ENCODE measurements at places on chromosomes 3 and 15.

DNA sequence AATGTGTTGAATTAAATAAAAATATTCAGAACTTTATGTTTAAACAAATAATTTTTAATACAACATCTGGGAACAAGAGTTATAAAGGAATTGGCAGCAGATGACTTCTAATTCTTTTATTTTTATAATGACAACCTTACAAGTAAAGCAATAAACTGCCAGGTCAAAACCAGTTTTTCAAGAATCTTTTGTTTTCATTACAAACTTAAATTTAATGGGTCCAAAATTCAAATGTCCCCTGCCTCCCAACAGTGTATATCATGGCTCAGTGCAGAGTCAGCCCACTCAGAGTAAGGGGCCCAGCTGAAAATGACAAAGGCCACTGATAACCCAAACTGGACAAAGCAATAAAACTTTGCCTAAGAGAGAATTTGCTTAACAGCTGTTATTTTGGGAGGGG is 81.5 kb downstream of the STRIT1 start:
- DNase-seq = no peak

- no peak for DNase-seq
Observed at GRCh38 chr15:64800476-64800875, 25.0 kb downstream of the PIF1 start.

DNA sequence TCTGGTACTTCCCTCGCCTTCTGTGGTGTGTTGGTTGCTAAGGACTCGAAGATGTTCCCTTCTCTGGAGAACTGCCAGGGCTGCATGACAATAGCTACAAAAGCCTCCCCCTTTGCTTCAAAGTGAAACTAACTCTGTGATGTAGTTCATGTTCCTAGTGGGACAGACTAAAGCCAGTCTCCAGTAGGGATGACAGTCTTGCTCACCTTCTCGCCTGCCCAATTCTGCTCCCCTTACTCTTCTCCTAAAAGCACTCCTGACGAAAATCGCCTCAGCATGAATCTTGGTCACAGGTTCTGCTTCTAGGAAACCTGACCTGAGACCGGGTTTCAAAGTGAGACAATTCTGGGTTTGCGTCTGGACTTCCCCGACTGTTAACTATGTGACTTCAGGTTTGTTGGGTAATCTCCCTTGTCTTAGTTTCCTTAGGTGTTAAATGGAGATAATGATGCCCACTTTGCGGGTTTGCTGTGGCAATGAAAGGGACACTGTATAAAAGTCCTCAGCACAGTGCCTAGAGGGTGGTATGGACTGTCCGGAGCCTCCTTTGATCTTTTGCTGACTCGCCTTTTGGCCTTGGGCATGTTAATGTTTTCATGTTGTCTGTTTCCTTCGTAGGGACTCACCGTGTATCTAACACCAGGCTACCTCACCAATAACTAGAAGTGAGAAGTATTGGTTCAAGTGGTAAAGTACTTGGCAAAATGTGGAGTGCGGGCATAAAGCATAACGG is 24.9 kb upstream of the THRB start:
- no peak for DNase-seq

GRCh38 chr3:23629181-23629894 is 176.4 kb upstream of the UBE2E1 start:
- no peak for DNase-seq

GRCh38 chr15:50353975-50354837 is 792 bp downstream of the GABPB1 start:
- peak; percentile 65 for DNase-seq

DNA sequence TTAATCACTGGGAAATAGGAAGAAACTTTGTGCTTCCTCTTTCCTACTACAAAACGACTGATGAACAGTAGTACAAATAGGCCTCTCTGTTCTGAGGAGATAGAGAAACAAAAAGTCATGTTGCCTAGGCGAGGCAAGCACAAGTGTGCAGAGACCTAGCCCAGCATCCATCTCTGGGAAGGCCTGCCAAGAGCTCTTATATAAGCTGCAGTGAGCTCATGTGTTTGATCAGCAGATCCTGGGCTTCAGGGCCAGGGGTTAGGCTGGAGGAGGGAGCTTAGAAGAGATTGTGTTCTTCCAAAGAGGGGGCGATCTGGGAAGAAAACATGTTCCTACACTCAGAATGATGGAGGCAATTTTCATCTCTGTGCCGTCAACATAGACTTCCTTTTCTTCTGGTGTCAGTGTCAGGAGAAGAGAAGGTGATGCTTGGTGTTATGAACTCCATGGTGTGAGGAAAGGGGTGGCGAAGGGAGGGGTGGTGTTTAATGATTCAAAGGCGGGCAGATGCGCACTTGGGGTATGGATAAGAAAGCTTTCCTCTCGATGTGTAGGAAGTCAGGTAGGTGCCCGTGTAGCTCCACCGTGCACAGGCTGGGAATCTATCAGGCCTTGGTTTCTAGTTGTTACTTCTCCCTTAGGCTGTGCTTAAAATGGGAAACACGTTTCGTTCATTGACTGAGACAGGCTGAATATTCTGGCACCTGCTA is 29.5 kb upstream of the ETV5 start:
- no peak for DNase-seq

GRCh38 chr15:57548835-57549234 is 42.9 kb upstream of the MYZAP start:
- no peak for DNase-seq

DNA sequence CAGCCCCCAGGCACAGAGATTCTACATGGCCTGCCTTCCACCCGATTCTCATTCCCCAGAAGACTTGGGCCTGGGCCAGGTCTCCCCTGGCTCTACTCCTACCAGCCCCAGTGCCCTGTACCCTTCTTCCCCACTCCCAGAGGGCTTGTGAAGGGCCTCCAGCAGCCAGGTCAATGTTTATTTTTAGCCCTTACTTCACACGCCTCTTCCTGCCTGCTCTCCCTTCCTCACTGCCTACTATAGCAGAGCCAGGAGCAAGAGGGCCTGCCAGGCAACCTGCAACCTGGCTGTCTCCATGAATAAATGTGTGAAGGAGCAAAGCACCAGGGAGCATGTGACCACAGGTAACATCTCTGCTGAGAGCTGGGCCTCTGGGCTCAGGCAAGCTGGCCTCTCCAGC is 26.4 kb upstream of the APEH start:
- DNase-seq = no peak

DNA sequence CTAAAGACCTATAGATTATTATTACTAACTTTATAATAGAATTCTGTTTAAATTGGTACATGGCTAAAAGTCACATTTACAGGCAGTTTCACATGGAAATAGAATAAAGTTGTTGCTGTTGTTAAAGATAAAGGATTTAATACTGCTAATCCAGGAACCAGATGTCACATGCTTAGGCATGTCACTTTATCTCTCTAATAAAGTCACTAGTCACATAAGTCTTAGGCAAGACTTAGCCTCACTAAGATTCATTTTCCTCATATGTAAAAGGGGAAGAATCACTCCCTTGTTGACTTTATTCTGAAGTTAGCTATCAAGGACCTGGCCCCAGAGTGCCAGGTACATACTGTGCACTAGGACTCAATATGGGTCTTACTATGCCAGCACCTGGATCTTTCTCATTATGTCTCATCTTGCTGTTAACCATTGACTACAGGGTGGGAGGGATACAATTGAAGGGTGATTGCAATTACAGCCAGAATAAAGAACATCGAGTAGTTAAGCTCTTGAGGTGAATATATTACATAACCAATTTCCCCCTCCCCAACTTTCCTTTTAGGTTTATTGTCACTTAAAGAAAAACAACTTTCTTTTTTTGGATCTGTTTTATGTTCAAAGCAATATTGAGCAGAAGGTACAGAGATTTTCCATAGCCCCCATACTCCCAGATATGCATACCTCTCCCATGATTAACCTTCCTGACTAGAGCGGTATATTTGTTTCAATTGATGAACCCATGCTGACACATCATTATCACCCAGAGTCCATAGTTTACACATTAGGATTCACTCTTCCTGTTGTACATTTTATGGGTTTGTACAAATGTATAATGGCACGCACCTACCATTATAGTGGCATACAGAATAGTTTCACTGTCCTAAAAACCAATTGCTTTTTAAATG is 36.6 kb downstream of the LNP1 start:
- DNase-seq = no peak

- DNase-seq = no peak
Observed at GRCh38 chr3:185549122-185549521, 3.3 kb downstream of the LIPH start.

GRCh38 chr15:43151688-43152087 is 18.3 kb downstream of the TMEM62 start:
- peak; percentile 42 for DNase-seq

- no peak for DNase-seq
Observed at GRCh38 chr3:143848704-143849103, 436 bp upstream of the SLC9A9 start.

DNA sequence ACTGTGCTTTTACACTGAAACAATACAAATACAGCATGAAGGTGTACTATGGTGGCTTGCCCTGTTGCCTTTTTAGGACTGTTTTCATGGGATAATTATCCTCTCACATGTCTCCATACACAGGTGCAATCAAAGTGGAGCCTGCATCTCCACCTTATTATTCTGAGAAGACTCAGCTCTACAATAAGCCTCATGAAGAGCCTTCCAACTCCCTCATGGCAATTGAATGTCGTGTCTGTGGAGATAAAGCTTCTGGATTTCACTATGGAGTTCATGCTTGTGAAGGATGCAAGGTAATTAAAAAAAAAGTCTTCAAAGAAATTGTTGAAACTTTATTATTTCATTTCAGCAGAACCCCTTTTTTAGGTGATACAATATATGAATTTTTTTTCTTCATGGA is 92.3 kb downstream of the PPARG start:
- DNase-seq = no peak

DNA sequence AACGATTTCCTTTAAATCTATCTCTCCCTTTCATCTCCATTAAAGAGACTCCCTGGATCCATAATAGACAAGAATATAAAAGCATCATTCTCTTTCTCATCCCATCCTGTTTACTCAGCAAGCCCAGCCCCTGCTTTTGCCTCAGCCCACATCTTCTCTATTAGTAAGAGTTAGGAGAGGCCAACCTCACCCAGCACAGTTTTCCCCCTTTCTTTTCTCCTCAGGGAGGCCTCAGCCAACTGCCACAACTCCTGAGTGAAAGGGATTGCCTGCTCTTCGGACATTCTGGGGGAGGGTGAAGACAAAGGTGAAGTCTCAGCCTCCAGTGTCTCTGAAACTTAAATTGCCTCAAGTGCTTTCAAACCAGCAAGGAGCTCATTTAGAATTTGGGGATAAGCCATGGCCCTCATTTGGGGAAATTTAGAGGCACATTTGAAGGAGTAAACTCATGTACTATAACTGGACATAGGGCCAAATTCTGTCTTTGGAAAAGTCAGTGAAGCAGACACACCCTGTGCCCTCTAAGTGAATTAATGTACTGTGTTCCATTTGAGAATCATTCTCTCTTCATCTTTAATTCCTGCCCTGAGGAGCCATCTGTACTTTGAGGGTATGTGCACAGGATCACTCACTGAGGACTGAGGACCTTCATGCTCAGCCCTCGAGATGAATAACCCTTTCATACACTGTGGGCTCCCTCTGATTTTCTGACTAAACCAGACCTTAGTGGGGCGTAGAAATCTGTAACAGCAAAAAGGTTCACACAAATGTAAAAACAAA is 82.5 kb downstream of the SOX2 start:
- no peak for DNase-seq

- DNase-seq = no peak
Observed at GRCh38 chr3:53255423-53255774, 423 bp downstream of the TKT start.

DNA sequence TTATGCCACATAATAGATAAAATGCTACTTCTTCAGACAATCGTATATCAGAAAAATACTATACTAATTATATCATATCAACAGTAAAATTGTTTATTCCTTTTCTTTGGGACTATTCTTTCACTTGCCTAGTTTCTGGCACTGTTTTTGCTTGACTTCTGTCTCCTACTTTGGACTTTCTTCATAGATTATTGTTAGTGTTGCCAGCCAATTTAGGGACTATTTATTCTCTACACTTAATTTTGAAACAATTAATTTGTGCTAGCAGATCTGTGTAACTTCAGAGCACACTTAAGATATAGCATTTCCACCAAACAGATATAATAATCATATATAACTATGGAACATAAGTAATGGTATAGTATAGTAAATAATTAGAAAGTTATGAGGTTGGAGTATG is 305.6 kb downstream of the CADM2 start:
- DNase-seq = no peak

- no peak for DNase-seq
Observed at GRCh38 chr3:108605491-108605890, 16.0 kb downstream of the DZIP3 start.

- DNase-seq = no peak
Observed at GRCh38 chr3:10392244-10392643, 71.3 kb upstream of the SEC13 start.

- no peak for DNase-seq
Observed at GRCh38 chr3:42192334-42193200, 73.4 kb downstream of the CCK start.

GRCh38 chr3:118842147-118842863 is 192.3 kb downstream of the IGSF11 start:
- no peak for DNase-seq

- no peak for DNase-seq
Observed at GRCh38 chr3:38985581-38985980, 66.2 kb downstream of the SCN11A start.

- DNase-seq = no peak
Observed at GRCh38 chr3:84600703-84601225, 358.0 kb upstream of the CADM2 start.

GRCh38 chr3:129954514-129954913 is 20.0 kb upstream of the TRH start:
- DNase-seq = no peak

DNA sequence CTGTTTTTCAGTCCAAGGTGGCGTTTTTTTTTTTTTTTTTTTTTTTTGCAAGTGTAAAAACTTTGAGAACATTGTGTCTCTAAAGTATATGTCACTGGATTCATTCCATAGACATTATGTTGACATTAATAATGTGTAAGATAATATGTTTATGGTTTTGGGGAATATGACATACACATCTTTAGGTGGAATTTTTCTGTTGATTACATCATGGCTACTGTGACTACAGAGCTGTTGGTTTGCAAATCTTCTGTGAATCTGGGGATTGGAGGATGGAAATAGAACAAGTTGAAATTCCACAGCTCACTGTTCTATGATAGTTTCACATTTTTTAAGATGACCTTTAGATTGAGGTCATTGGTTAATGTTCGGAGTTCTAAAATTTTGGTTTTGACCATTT is 24.4 kb upstream of the PLSCR2 start:
- no peak for DNase-seq

GRCh38 chr3:4957978-4958377 is 21.3 kb upstream of the BHLHE40 start:
- DNase-seq = no peak

GRCh38 chr15:78302579-78303312 is 3.3 kb upstream of the SKIC8 start:
- DNase-seq = no peak

- DNase-seq = no peak
Observed at GRCh38 chr15:41730543-41730942, 43.7 kb upstream of the MAPKBP1 start.

- no peak for DNase-seq
Observed at GRCh38 chr3:189529889-189530471, 101.2 kb upstream of the TP63 start.

- DNase-seq = no peak
Observed at GRCh38 chr3:131396170-131396569, 14.6 kb downstream of the NUDT16 start.

- no peak for DNase-seq
Observed at GRCh38 chr3:69082361-69082760, 2.2 kb upstream of the UBA3 start.

- no peak for DNase-seq
Observed at GRCh38 chr15:73313861-73314260, 54.9 kb downstream of the HCN4 start.

Data from CD4-positive, alpha-beta T cell treated with Interleukin-4 for 4 hours (primary cell).